Esophagus muscularis mucosa (tissue), 4 donors: ENCODE measurements at places on chromosomes 7 and 10. TPM values are rescaled to one million over a fixed set of nuclear protein-coding genes. Genes with fewer than 3 reads are reported as not detected.

Gene NME8
- not detected for total RNA-seq

DNA sequence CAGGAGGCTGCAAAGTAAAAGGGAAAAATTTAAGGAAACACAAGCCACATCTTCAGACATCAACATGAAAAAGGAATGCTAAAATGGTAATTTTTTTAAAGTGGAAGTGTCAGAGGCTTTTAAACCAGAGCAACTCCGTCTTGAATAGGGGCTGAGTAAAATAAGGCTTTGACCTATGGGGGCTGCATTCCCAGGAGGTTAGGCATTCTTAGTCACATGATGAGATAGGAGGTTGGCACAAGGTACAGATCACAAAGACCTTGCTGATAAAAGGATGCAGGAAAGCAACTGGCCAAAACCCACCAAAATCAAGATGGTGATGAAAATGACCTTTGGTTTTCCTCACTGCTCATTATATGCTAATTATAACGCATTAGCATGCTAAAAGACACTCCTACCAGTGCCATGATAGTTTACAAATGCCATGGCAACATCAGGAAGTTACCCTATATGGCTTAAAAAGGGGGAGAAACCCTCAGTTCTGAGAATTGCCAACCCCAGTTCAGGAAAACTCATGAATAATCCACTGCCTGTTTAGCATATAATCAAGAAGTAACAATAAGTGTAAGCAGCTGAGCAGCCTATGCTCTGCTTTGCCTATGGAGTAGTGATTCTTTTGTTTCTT is 128.3 kb downstream of the SKAP2 start:
- no peaks in the 10 kb centered on the region for H3K27me3 ChIP-seq
- DNase-seq, result no peak
- no peak overlapping the region for H3K27ac ChIP-seq

DNA sequence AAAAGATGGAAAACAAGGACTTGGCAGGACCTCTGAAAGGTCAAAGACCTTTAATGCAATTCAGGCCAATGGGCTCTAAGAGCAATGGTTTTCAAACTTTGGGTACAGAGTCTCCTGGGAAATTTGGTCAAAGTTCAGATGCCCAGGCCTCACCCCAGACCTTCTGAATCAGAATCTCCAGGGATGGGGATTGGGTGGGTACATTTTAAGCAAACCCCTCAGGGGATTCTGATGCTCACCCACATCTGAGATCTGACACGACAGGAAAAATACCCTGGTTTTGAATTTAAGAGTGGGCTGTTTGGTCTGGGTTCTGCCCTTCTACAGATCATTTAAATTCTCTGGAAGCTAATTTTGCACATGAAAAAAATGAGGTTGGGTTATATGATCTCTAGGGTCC is 214.8 kb upstream of the PLXNA4 start:
- no peak overlapping the region for H3K4me3 ChIP-seq
- no peaks in the 10 kb centered on the region for H3K36me3 ChIP-seq
- no peak overlapping the region for H3K27ac ChIP-seq
- H3K27me3 ChIP-seq, result no peaks in the 10 kb centered on the region
- no peaks in the 10 kb centered on the region for H3K4me1 ChIP-seq

DNA sequence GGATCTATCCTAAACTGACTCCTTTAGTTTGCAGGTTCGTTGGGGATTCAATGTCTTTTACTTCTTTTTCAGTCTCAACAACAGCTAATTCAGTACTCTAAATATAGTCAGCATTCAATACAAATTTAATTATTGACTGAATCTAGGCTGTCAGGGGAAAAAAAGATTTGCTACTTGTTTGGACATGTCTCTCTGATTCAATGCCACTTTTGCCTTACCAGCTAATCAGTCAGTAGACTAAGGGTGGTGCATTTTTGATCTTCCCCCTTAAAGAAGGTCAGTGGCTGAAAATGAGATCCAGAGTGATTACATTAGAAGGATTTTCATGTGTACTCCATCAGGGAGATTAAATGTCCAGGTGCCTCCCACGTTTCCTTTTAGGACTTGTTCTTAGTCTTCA is 145.1 kb downstream of the C1GALT1 start:
- no peaks in the 10 kb centered on the region for H3K4me1 ChIP-seq
- H3K4me3 ChIP-seq, result no peak overlapping the region
- DNase-seq, result no peak
- no peaks in the 10 kb centered on the region for H3K36me3 ChIP-seq
- H3K27ac ChIP-seq, result no peak overlapping the region
- H3K27me3 ChIP-seq, result peaks cover 10% of the 10 kb centered on the region

GRCh38 chr7:1872191-1873069 is 202.4 kb downstream of the ELFN1 start:
- no peaks in the 10 kb centered on the region for H3K27me3 ChIP-seq
- DNase-seq, result no peak
- H3K27ac ChIP-seq, result no peak overlapping the region
- H3K36me3 ChIP-seq, result no peaks in the 10 kb centered on the region
- H3K4me1 ChIP-seq, result no peaks in the 10 kb centered on the region

- no peaks in the 10 kb centered on the region for H3K4me1 ChIP-seq
- no peak overlapping the region for H3K4me3 ChIP-seq
- H3K27me3 ChIP-seq, result no peaks in the 10 kb centered on the region
- H3K36me3 ChIP-seq, result no peaks in the 10 kb centered on the region
Measured at GRCh38 chr7:132500727-132501440, 75.4 kb downstream of the PLXNA4 start.
